ENCODE measurements at places on chromosomes 11 and 22. TPM values are rescaled to one million over a fixed set of nuclear protein-coding genes. Genes with fewer than 3 reads are reported as not detected.

Gene C22orf23
- total RNA-seq: 0.46 TPM

Gene DDX25
- 12.4 TPM for total RNA-seq

Gene RAB36
- total RNA-seq: 2.1 TPM

Gene OR52E1
- not detected for total RNA-seq

Gene POGLUT3
- 27.3 TPM for total RNA-seq

Gene GGTLC3
- total RNA-seq: not detected

Gene PANX2
- total RNA-seq: 0.88 TPM

Gene ARFGAP2
- 160 TPM for total RNA-seq

Gene SAA4
- not detected for total RNA-seq

Gene PNPLA3
- total RNA-seq: 4.8 TPM

Gene LINC01488
- total RNA-seq: 0.09 TPM

Data from neural progenitor cell (in vitro differentiated cells).